LoVo (cell line): ENCODE measurements at places on chromosomes 4 and X.
A peak's percentile ranks its signal among the peaks of the same experiment; 100 is the strongest.

GRCh38 chrX:28848707-28849106 is 261.5 kb downstream of the IL1RAPL1 start:
- DNase-seq = no peak

GRCh38 chrX:129227366-129227765 is 295.9 kb downstream of the SMARCA1 start:
- no peak for DNase-seq

- peak; percentile 47 for DNase-seq
Observed at GRCh38 chr4:39855909-39856512, 121.7 kb downstream of the PDS5A start.

DNA sequence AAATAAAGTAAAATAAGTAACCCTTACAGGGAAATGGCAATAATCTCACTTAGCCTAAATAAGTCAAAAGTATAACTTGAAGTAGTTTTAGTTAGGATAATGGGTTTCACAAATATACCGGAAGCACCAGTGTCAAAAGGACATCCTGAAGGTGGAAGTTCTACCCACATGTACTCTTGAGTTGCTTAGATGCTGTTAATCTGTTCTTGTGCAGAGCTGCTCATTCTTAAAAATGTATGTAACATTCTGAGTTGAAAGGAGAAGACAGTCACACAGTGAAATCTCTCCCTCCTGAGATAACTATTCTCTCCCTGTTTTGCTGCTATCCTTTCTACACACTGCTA is 11.2 kb upstream of the CCNG2 start:
- DNase-seq = no peak

DNA sequence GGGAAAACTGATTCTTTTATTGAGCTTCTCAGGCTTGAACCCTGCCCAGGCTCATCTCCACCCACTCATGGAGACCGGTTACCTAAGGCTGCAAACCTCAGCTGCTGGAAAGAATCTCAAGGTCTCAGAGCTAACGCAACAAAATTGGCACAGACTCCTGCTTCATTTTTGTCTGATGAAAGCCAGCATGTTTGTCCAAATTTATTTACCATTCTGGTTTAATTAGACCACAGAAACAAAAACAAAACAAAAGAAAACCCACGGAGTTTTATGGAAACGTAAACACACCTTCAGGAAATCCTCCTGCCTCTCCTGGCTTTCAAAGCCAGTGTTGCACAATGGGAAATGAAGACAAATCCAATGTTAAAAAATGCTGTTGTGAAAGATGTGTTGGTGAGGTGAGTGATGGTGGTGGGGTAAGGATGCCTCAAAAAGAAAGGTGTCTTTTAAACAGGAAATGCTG is 56.4 kb upstream of the PDLIM3 start:
- no peak for DNase-seq

DNA sequence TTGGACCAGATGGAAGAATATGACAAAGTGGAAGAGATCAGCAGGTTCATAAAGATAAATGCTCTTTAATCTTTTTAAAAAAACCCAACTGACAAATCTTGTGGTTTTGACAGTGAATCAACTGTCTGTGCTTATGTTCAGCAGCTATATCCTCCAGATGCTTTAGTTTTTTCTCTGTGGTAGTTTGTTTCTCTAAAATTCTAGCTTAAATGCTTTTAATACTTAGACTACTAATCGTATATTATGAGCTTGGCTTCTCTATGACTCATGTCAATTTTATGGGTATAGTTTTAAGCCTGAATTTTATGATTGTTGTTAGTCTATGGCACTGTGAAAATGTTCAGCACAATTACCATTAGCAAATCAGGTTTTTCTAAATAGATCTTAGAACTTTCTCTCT is 12.9 kb downstream of the HHIP start:
- DNase-seq = peak; percentile 26

DNA sequence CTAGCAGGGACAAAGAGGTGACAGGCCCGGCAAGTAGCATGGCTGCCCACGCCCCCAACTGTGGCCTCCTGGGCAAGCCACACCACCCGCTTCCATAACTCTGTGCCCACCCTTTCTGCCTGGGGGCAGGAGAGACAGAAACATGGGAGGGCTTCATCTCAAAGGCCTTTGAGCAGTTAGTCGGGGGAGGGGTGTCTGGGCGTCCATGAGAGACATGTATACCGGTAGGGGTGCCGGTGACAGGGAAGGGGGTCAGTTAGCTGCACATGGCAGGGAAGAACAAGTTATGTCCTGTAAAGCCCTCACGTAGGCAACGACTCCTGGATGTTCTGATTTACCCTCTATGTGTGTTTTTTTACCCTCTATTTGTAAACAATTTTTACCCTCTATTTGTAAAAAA is 9.3 kb downstream of the PDZD4 start:
- no peak for DNase-seq

DNA sequence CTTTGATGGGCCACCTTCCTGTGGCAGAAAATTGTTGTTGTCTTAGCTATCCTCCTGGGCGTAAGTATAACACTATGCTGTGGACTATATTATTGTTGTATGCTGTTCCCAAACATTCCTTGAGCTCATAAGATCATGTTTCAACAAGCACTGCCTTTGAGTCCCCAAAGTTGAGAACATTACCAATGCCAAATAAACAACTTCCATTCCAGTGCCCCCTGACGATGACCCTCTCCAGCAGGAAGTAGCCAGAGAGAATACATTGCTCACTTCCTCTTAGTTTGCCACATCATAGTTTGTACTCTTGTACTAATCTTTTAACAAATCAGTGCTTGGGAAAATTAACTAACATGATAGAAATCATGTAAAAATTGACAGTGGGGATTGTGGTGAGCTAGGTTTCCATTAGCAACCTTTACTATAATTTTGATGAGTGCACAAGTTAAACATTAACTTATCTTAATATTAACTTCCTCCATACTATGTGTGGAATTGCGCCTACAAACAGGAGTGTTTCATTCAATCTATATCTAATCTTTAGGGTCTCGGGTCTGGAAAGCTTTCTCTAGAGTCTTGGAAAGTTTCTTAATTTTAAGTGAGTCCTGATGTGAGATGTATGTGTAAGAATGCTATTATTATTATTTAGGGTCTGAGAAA is 20.3 kb upstream of the DHX15 start:
- DNase-seq = no peak

GRCh38 chrX:65451663-65452062 is 82.9 kb downstream of the LAS1L start:
- peak; percentile 25 for DNase-seq

GRCh38 chr4:153421941-153422340 is 44.2 kb upstream of the TMEM131L start:
- no peak for DNase-seq

- DNase-seq = no peak
Observed at GRCh38 chr4:8332891-8333331, 63.4 kb downstream of the HTRA3 start.

DNA sequence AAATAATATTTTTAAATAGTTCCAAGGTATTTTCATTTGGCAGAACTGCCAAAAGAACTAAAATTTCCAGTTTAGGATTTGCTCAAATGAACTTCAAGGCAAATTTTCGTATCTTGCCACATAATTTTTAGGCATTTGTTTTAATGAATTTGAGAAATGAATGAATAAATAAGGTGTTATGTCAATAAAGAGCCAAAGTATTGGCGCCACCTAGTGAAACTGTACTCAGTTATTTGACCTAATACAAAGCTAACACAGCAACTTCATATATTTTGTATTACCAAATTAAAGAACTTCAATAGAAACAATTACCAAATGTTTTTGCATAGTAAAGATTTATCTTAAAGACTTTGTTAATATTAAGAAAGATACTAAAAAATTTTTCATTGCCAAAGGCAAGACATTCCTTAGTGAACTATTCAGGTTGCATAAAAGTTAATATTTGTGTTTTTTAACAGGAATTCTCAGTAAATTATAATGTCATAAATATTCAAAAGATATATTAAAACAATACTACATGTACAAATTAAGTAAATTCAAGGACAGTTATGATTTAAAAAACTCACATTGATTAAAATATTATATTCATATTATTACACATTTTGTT is 50.3 kb downstream of the STPG2 start:
- peak; percentile 27 for DNase-seq

- DNase-seq = no peak
Observed at GRCh38 chr4:73870768-73871167, 1.6 kb downstream of the CXCL1 start.

DNA sequence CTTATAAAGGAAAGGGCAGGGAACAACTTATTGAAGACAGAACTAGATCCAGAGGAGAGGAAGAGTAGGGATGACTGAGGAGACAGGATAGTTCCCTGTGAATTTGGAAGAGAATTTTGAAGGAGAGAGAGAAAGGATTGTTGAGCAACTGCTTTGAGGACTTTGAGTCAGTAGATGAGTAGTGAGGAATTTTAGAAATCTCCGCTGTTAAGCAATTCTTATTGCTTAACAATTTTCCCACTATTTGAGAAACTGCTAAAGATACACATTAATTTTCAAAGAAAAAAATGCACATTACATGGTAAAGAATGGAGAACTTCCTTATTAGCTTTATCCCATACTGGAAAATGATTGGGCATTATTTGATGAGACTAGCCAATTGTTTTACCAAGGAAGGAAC is 116.3 kb upstream of the NRK start:
- no peak for DNase-seq

- DNase-seq = peak; percentile 9
Observed at GRCh38 chrX:80808881-80809411, 731 bp downstream of the BRWD3 start.

DNA sequence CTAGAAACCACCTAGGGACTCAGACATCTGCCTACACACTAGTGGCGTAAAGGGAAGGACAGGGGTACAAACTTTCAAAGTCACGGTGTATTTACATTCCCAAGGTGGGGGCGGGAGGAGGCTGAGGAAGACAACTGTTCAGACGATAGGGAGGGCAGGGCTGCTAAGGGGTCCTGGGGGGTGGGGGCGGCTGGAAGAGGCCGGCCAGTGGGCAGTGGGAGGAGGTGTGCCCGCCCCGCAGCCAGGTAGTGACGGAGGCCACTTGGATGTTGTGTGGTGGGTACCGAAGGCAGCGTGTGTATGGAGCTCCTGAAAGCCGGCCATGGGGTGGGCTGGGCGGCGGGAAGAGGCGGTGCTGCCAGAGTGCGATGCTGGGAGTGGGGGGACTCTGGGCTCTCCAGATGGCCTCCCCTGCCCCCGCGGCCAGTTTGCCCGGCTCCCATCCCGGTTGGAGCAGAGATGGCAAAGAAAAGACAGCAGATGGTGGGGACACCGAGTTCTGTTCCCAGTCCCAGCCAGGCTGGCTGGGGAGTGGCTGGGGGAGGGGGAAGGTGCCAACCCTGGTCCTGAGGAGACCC is 24.2 kb downstream of the L1CAM start:
- DNase-seq = no peak

GRCh38 chr4:182823576-182823975 is 93.6 kb downstream of the DCTD start:
- DNase-seq = no peak

GRCh38 chrX:41449615-41450014 is 2.5 kb downstream of the NYX start:
- no peak for DNase-seq

GRCh38 chr4:130077275-130077674 is 981.3 kb downstream of the C4orf33 start:
- no peak for DNase-seq

- no peak for DNase-seq
Observed at GRCh38 chrX:75155447-75155826, 646 bp downstream of the ABCB7 start.

DNA sequence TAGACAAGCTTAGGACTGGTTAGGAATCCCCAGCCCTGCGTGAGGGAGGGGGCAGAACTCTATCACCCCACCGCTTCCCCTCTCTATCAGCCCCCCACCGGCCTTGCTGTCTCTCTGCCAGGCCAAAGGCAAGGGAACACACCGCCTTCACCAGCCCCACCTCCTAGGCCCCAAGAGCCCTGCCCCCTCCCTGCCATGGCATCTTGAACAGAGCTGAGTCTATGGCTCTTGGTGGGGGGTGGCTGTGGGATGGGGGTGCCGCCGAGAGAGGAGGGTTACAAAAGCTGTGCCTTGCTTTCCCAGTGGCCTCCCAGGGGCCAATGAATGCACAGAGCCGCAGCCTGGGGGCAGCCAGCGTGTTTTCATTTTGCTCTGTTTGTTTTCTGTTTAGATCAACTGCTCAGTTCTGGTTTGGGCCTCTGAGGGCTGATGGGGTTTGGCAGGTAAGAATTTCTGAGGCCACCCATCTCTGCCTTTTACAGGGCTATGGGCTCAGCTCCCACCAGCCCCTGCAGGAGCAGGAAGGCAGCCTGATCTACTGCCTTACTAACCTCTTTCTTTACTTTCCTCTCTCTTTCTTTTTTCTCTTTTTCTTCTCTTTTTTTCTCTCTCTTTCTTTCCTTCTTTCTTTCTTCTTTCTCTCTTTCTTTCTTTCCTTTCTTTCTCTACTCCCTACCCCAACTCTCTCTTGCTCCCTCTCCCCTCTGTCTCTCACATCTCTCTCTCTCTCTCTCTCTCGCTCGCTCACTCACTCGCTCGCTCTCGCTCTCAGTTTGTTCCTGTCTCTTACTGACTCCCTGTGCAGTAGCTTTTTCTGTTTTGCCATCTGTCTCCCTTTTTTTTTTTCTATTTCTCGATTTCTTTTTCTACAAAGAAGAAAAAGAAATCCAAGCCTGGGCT is 128.3 kb downstream of the PJA1 start:
- no peak for DNase-seq

GRCh38 chr4:40254608-40255392 is 58.0 kb downstream of the RHOH start:
- peak; percentile 25 for DNase-seq

GRCh38 chr4:7154351-7154981 is 37.9 kb upstream of the SORCS2 start:
- no peak for DNase-seq

GRCh38 chr4:41927796-41928499 is 7.3 kb upstream of the TMEM33 start:
- no peak for DNase-seq

- no peak for DNase-seq
Observed at GRCh38 chrX:110920991-110921390, 125.4 kb upstream of the CHRDL1 start.

DNA sequence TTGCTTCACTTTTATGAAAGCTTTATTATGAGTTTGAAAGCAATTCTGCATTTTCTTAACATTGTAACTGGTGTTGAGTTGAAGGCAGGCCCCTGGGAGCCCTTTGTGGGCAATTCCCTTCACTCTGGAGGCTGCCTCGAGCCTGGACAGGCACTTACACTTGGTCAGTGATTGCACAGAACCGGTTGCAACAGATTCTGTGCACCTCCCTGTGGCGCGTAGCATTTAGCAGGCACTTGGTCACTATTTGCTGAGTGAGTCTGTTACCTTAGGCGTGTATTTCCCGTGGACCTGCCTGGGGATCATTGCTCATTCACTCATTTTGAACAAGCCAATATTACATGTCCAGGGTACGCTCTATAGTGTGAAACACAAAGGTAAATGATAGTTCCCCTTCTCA is 80.4 kb downstream of the PTTG2 start:
- no peak for DNase-seq

- DNase-seq = no peak
Observed at GRCh38 chrX:48794340-48794910, 7.4 kb upstream of the HDAC6 start.

GRCh38 chr4:76658231-76659102 is 223.4 kb downstream of the SHROOM3 start:
- DNase-seq = peak; percentile 50

DNA sequence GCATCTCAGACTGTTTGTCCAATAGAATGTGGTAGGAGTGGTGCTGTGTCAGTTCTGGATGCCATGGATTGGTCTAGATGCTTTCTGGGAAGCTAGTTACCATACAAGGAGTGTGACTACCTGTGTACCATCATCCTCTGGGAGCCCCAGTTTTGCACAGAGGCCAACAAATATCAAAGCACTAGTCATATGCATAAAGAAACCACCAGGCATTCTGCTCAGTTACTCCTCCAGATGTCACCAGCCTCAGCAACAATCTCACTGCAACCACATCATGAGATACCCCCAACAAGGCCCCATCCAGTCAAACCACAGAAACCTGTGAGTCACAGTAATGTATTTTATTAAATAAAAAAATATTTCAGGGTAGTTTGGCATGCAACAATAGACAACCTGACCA is 435.8 kb upstream of the CPEB2 start:
- DNase-seq = no peak
